ENCODE measurements at places on chromosomes 5 and 9. TPM values are rescaled to one million over a fixed set of nuclear protein-coding genes. Genes with fewer than 3 reads are reported as not detected.

GRCh38 chr5:39835371-39835770 is 410.6 kb upstream of the DAB2 start:
- no peak for DNase-seq

DNA sequence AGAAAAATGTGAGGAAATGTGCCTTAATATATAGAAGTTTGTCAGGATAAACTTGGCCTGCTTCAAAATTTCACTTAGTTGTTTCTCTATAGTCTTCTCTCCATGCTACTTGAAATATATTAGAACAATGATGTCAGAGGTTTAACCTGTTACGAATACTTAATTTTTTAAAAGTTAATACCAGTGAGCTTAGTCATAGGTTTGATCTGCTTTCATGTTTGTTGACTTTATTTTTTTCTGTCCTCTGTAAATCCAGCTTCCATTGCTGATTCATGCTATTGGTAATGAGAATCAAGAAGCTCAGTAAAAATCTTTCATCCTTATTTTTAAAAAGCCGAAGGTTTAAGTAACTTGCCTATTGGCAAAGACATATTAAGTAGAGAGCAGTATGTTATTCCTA is 27.9 kb downstream of the BDP1 start:
- peak; percentile 60 for DNase-seq

GRCh38 chr5:149464796-149465489 is 85.9 kb upstream of the IL17B start:
- no peak for DNase-seq

Gene GALNT12
- 1.2 TPM for total RNA-seq

Gene CBY3
- 0.26 TPM for total RNA-seq

Gene SHROOM1
- total RNA-seq: 5.3 TPM

Gene PRUNE2
- 21.2 TPM for total RNA-seq
